ENCODE measurements at places on chromosomes 2 and 18.

- no peak for DNase-seq
Observed at GRCh38 chr2:143796051-143796450, 666.8 kb downstream of the ARHGAP15 start.

DNA sequence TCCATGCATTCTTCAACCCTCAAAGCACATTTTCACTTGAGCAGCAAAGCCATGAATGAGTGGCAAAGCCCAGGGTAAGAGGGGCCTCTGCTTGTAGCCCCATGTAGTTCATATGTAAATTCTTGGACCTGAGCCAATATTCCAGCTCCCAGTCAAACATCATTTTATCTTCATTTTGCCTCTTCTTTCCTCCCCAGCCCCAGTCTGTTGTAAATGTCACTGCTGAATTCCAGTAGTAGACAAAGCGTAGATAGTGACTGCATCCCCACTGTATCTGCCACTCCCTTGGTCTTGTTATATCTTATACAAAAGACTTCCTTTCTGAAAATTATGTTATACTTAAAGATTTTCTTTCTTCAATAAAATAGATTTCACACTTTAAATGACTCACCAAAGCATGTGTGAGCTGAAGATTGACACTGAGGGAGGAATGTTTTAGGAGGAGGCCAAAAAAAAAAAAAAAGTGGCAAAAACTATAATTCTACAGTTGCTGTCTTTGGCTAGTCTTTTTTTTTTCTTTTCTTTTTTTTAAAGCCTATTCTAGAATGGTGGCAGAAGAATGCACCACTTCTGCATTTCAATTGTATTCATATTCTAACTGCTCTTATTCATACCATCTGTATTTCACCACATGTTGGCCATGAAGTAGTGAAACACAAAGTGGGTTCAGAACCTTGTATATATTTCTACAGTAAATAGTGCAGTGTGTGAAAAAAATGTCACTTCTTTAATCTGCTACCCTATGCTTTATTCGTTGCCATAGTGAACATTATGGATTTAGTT is 306.1 kb downstream of the CPS1 start:
- DNase-seq = peak; percentile 11

DNA sequence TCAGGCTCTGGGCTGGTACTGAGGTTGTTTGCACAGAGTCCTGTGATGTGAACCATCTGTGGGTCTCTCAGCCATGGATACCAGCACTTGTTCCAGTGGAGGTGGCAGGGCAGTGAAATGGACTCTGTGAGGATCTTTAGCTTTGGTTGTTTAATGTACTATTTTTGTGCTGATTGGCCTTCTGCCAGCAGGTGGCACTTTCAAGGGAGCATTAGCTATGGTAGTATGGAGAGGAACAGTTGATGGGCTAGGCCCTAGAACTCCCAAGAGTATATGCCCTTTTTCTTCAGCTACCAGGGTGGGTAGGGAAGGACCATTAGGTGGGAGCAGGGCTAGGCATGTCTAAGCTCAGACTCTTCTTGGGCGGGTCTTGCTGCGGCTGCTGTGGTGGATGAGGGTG is 257.0 kb upstream of the GYPC start:
- no peak for DNase-seq

- no peak for DNase-seq
Observed at GRCh38 chr2:50178050-50178449, 853.9 kb downstream of the NRXN1 start.

- DNase-seq = no peak
Observed at GRCh38 chr2:200700856-200701255, 110.9 kb upstream of the BZW1 start.

GRCh38 chr2:216633616-216634369 is 573 bp downstream of the IGFBP2 start:
- no peak for DNase-seq

- peak; percentile 87 for DNase-seq
Observed at GRCh38 chr2:25401307-25402026, 59.7 kb upstream of the DNMT3A start.

DNA sequence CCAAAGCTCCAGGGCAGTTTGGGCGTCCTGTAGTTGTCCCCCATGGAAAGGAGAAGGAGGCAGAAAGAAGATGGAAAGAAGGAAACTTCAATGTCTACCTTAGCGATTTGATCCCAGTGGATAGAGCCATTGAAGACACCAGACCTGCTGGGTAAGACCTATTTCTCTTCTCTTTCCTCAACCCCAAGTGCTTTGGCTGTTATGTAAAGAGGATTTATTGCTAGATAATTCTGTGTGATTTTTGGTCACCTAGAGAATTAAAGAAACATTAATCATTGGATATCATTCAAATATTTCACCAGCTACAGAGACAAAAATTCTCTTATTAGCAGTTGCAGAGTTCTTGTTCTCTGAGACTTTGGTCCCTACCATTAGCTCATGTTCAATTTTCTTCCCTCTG is 1.9 kb downstream of the GALNT5 start:
- DNase-seq = no peak

- peak; percentile 1 for DNase-seq
Observed at GRCh38 chr18:30971338-30971956, 71.1 kb downstream of the DSC3 start.

DNA sequence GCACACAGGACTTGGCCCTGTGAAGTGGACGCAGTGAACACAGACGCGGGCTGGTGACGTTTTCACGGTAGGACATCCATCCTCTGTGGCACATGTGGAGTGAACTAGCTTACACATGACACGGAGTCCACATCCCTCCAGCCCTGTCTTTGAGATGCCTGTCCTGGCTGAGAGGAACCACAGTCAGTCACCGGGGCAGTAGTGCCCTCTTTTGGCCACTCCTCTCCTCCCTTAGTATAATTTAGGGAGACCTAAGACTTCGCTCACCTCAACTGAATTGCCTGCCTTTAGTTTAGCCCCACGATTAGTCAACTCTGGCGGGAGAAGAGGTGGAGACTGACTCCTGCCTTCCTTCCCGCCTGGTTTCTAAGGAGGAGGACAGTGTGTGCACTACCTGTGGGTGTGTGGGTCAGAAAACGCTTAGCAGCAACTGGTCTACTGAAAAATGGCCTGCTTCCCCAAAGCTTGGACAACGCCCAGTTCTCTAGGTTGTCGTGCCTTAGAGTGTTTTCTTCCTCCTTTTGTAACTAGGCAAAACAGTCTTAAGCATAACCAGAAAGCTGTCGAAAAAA is 70.6 kb downstream of the MBP start:
- no peak for DNase-seq

- DNase-seq = no peak
Observed at GRCh38 chr2:44810892-44811530, 130.5 kb upstream of the SIX3 start.

DNA sequence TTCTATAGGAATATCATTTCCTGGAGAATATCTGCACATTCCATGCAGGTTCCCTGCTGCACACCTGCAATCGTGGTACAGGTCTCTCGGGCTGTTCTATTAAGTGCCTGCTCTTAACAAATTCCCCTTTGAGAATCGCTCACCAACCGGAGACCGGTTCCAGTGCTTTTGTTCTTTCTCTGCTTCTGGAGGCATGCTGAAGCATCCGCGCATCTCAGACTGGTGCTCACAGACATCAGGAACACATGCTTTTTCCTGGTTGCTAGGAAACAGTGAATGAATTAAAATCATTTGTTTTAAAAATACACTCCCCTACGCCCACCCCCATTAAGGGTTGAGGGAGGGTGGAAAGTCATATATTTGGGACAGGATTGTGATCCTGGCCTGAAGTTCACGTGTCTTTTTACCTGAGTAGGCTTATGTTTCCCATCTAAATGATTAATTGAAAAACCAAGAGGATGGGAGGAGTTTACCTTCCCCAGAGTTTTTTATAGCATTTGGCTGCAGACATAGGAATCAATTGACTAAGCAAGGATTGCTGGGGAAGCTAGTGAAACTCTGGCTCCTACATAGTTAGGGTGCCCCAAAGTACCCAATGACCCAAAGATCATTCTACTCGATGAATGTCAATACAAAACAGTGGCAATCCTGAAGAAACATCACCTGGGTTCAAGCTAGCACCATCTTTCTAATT is at the start of gene C2orf80:
TSS of gene C2orf80 (minus strand) at position 221 of the 694 bp plus-strand sequence. CDS start 3,044 bp downstream, outside the sequence.
- no peak for DNase-seq

DNA sequence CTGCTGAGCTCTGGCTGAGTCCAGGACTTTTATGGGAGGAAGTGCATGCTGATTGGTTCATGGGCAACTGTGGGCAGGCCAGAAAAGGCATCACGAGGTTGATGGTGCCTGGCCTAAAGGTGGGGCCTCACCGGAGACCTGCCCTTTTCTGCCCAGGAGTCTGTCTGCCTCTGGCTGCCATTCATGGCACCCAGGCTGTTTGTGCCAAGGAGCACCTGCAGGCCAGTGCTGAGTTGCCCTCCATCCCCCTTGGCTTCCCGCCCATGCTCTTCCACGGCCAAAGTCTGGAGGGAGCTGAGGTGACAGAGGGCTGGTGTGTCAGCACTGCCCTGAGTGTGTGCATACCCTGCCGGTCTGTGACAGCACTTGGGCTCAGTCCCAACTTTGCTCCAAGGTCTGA is 123.2 kb downstream of the PTH2R start:
- no peak for DNase-seq

DNA sequence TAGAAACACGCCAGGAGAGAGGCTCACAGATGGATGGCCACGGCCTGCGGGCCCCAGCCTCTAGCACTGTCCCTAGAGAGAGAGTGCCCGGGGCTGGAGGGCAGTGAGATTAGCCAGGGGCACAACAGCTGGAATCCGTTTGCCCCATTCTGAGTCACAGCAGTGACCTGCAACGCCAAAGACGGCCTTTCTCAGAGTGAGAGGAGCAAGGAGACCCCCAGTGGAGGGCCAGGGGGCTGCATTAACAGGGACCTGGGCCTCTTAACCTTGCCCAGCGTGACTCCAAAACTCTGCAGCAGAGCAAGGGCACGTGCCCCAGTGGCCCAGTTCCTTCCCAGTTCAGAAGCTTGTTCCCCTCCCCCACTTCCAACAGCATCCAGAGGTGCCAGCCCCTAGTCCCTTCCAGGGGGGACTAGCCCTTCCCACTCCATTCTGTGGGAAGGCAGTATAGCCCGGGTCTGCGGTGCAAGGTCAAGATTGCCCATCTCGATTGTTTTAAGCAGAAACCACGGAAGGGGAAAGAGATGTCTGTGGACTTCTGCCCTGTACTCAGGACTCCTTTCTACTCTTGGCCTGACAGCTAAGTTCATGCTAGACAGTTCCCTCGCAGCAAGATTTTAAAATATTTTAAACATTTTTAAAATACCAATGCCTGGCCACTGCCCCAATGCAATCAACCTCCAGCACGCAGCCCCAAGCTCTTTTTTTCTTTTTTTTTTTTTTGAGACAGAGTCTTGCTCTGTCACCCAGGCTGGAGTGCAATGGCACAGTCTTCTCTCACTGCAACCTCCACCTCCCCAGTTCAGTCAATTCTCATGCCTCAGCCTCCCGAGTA is 50.9 kb upstream of the BIN1 start:
- DNase-seq = no peak

- no peak for DNase-seq
Observed at GRCh38 chr18:28715206-28715605, 538.3 kb upstream of the CDH2 start.

GRCh38 chr18:29855637-29856036 is 1186.9 kb downstream of the DSC3 start:
- DNase-seq = no peak

DNA sequence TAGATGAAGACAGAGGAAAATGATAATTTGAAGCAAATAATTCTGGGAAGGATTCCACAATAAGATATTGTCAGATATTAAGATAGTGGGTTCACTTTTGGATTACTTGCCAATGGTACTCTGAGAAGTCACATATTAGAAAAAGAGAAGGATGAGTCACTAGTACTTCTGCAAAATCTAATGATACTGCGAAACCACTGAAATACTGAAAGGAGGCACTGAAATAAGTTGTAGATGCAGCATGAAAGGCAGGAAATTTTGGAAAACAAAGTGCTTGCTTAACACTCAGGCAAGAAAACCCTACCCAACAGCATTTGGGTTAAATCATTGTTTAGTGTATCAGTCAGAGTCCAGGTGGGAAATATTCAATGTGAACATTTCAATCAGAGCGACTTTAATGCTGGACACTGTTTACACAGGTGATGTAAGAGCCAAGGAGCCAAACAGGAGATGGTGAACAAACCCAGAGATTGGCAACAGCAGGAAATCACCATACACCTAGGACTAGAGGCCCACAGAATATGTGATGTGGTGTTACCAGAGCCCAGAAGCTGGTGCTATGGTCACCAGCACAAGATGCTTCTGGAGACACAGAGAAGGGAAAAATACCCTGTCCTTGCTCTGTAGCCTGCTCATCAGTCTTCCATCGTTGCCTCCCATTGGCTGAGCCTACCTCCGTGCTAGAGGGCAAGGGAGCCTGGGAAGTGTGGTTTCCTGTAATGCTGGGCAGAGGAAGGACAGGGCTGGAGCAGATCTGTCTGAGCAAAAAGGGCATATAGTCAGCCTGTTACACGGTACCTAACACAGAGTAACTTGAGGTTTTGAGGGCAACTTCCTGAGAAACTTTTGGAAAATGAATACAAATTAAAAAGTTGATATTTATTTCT is 204.7 kb upstream of the ITGA4 start:
- DNase-seq = no peak

DNA sequence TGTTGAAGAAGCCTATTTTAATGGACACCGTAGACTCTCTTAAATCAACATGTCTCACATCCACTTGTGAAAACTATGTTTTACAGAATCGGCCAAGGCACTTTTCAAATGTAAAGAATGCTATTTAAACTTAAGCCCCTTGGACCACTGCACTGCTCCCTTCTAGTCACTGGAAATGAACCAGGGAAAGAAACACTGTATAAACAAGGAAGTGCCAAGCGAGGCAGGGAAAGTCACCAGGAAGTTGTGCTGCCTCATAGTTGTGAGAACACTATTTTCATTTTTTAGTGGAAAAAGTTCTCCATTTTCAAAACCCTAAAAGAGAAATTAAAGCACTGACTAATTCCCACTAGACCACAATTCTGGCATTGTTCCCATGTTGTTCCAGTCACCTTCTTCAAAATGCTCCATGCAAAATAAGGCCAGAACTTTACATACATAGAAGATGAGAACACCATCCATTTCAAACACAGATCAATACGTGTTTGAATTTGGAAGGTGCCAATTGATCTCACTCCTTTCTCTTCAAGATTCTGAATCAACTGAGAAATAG is 13.5 kb downstream of the CCDC141 start:
- DNase-seq = no peak

DNA sequence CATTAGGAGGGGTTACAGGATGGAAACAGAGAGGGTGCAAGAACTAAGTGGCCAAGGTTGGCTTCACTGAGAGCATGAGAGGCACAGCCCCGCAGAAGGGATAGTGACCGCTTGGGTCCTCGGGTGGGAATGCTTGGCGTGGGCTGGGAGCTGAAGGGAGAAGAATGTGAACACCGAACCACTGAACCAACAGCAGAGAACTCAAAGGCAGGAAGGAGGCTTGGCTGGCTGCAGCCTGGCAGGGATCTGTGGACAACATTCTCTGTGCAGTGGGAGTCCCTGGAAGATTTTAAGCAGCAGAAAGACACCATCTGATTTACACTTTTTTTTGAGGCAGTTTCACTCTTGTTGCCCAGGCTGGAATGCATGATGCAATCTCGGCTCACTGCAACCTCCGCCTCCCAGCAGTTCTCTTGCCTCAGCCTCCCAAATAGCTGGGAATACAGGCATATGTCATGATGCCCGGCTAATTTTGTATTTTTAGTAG is 33.9 kb downstream of the SOWAHC start:
- no peak for DNase-seq

GRCh38 chr2:213279971-213280370 is 4.3 kb upstream of the SPAG16 start:
- DNase-seq = no peak

GRCh38 chr2:23042216-23042906 is 342.6 kb upstream of the KLHL29 start:
- DNase-seq = no peak

GRCh38 chr2:174210862-174211261 is 37.5 kb downstream of the OLA1 start:
- DNase-seq = no peak

All from NCI-H2171 (cell line).